NCI-H1092 (cell line): ENCODE measurements at places on chromosomes 4 and X.

DNA sequence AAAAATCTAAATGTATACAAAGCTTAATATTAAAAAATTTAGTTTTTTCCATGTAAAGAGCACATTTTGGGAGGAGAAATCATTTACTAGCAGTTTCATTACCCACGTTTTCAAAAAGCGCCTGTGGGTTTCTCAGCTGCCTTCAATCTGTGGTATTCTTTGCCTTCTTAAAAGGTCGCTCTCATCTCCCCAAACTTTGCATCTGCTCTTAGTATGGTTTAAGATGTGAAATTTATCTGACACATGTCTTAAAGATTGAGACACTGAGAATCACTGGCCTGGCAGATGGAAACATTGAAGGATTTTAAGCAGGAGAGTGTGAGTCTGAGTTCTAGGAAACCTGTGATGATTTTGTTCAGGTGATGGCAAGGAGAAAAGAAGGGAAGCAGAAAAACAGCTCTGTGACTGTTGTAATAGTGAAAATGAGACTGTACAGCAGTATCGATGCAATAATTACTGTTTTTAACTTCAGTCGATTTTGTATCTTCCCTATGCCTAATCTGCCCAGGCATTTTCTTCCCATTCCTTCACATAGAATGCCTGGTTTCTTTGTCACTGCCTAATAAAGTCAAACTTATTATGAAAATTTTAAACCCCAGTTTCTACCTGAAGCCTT lies 75.9 kb downstream of the PAQR3 start:
- DNase-seq = no peak

GRCh38 chr4:155173371-155173770 lies 35.1 kb upstream of the NPY2R start:
- no peak for DNase-seq

- no peak for DNase-seq
Observed at GRCh38 chr4:136768925-136769275, 763.4 kb downstream of the PCDH18 start.

DNA sequence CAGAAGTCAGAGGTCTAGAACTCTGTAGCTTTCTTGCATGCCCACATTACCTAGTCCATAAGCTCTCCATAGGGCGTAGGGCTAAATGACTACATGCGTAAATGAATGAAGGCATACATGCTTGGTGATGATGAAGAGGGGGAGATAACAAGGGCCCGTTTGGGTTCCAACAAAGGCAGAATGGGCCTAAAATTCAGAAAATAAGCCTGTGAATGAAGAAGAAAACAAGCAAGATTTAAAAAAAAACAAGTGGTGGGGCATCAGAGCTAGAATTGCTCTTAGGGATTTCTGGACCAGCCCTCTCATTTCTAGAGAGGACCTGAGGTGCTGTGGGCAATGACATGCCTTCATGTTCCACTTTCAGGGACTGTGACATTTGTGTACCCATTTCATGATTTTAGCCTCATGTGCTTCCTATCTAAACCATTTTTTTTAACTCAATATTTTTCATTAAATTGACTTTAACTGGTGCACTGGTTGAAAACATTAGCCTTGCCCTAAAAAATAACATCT lies 12.1 kb downstream of the GPRIN3 start:
- DNase-seq = no peak

- no peak for DNase-seq
Observed at GRCh38 chrX:79366873-79367749, at the start of gene ITM2A. Gene ITM2A, minus strand, starts transcription at chrX:79367334. Its CDS starts 119 bp downstream, at chrX:79367215.

- no peak for DNase-seq
Observed at GRCh38 chr4:186024637-186025407, 44.1 kb upstream of the TLR3 start.

DNA sequence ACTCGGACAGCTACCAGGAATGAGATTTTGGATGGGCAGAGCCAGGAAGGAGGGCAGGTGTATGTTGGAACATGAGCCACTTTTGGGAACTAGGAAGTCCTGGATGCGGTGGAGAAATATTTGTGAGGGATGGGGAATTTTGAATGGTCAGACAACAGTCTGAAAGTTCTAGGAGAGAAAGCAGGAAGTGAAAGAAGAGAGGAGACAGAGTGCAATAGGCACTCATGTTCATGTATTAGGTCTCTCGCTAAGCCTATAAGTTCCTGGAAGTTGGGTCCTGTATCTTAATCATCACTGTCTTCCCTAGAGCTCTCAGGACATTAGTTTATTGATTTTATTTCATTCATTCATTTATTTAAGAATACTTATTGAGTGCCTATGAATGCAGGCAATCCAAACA lies 65.7 kb upstream of the CITED1 start:
- DNase-seq = no peak

- DNase-seq = no peak
Observed at GRCh38 chr4:7790999-7791398, 148.7 kb downstream of the AFAP1 start.

- DNase-seq = no peak
Observed at GRCh38 chr4:138110815-138111214, 131.3 kb downstream of the SLC7A11 start.

- peak; percentile 35 for DNase-seq
Observed at GRCh38 chr4:123452616-123453015, 56.0 kb downstream of the SPRY1 start.
